ENCODE measurements at places on chromosomes 7 and 10.
A peak's percentile ranks its signal among the peaks of the same experiment; 100 is the strongest.

DNA sequence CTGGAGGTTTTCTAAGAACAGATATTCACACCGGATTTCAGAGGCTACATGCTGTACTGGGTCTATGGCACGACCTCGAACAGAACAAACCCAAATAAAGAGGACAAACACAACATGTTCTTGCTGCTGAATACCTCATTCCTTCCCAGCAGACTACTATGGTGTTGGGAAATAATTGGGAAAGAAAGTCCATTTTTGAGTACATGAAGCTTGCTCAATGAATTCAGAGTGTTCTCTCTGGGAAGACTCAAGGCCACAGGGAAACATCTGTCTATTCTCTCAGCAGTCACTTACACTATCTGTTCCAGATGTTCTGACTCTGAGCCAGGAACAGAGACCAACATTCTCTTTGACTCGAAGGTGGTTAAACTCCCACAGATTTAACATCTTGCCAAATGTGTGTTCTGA is 30.9 kb downstream of the LAMB1 start:
- no peak for DNase-seq

DNA sequence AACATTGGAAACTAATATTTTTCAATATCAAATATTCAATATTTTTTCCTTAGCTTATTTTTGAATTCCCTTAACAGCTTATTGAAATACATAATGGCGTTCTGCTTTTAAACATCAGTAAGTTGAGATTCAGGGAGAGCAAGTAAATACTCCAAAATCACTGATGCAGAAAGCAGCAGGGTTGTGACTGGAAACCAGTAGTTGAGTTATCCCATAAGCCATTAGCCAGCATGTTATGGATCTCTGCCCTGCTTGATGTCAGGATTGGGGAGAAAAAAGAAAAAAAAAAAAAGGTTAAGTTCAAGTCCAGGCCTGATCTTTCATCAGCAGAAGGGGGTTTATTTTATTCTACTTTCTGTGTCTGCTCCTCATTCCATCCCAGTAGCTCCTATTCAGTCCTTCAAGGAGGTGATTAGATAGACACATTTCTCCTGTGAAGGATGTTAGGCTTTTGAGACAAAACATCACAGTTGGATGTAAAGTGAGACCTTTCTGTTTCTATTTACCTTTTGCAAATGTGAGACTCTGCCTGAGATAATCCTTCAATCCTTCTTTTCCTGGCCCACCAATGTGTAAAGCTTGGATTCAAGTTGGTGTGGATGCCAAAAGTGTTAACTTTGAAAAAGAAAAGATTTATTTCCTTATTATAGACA is 110.9 kb upstream of the HDAC9 start:
- DNase-seq, result no peak

GRCh38 chr7:48255046-48255445 is 83.8 kb downstream of the ABCA13 start:
- peak; percentile 74 for DNase-seq

DNA sequence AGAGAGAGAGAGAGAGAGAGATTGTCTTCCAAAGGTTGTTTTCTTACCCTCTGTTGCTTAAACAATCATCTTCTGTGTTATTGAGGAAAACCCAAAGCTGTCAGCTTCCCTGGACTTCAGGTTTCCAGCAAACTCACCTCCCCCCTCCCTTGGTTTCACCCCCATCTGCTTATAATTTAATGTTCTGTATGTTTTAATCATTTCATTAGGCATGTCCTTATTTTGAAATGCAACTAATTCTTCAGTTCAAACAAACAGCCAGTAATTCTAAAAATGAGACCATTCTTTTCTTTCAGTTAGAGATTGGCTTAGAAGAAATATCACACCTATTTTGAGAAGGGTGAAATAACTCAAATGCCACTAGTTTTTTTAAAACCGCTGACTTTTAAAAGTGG is 102.9 kb downstream of the FAM204A start:
- no peak for DNase-seq

GRCh38 chr10:24313283-24313682 is 104.3 kb downstream of the KIAA1217 start:
- no peak for DNase-seq

GRCh38 chr10:110364531-110364937 is 59.8 kb upstream of the SMNDC1 start:
- no peak for DNase-seq

DNA sequence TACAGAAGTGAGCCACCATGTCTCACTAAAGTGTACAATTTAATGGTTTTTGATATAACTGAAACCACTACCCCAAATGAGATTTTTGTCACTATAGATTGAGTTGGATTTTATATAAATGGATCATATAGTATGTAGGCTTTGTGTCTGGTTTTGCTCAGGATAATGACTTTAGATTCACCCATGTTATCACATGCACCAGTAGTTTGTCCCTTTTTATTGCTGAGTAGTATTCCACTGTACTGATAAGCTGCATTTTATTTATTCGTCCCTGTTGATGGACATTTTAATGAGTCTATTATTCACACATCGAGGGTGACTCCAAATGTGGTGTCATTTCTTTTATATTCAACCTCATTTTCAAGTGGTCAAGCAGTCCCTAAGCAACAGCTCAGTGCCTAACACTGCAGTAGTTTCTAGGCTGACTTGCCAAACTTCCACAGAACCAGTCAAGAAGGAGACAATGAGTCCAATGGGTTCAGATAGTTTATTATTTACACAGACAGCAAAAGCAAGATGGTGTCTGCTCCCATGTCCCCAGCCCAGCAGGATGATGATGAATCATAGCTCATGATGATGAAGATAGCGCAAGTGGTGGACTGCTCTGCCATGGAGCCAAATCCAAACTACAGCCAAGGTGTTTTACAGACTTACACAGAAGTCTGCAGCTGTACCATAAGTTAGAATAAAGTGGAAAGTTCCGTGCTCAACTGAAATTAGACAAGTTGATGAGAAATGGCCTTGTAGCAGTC is 6.6 kb upstream of the FMC1 start:
- no peak for DNase-seq

- DNase-seq, result no peak
These were observed 29.3 kb upstream of the CRYGN start for GRCh38 chr7:151469281-151469680.

DNA sequence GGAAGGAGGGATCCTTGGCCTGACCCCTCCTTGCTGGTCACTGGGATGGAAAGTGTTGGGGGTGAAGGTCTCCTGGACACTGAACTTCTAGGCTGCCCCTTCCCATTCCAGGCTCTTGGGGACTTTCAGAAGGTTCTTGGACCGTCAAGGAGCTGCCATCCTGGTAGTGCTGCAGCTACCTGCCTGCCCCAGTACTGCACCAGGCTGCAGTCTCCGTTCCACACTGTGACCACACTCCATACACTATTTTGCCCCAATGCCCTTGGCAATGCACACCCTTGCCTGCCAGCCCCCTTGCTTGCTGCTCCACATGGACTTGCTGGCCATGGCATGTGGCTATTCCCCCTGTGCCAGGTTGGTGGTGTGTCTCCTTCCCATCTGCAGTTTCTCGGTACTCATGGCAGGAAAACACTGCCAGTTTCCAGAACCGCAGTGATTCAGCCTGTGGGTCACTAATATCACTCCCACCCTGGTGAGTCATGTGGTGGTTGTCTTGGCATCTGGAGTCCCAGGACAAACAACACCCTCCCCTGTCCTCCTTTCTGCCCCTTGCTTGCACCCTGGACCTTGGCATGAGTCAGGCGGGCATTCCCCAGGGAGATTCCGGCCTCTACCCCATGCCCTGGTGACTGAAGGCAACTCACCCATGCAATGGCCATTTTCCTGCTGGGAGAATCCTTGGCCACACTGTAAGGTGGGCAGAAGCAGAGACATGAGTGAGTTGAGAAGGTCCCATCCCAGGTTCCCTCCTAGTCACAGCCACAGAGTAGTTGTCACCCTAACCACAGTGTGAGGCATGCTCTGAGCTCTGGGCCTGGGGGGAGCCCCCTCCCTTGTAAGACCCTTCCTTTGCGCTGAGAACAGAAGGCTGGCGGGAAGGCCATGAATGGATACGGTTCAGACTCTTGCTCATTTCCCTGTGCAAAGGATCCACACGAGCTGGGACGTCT is 32.8 kb downstream of the GOLGA7B start:
- DNase-seq, result no peak

GRCh38 chr7:137985897-137986251 is 16.0 kb downstream of the CREB3L2 start:
- DNase-seq, result no peak

- peak; percentile 68 for DNase-seq
These were observed 6.5 kb downstream of the INHBA start for GRCh38 chr7:41696323-41696916.

DNA sequence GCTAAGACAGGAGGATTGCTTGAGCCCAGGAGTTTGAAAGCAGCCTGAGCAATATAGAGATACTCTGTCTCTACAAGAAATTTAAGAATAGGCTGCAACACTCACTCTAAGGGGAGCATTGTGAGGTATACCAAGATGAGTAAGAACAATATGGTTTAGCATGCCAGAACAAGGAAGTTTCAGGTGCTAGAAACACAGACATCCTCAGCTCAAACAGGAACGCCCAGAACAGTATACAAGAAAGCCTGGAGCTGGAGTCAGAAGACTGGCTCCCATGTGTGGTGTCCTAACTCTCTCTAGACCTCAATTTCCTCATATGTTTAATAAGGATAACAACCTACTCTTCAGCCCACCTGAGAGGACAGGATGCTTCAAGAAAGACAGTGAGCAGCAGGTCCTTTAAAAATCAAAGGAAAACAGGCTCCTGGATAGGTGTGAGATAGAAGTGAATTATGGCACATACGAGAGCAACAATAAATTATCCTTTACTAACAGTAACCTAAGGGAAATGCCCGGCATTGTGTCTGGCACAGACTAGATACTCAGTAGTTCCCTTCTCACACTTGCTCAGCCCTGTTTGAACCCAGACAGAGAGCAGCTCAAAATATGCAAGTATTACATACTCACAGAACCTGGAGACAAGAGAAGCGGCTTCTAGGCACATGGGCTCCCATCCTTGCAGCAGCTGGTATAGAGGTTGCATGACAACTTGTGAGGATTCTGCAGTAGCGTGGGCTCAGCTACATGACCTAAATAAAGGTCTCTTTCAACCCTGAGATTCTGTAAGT is 45.4 kb downstream of the KAT6B start:
- DNase-seq, result no peak

GRCh38 chr7:135510592-135511183 is 786 bp upstream of the CNOT4 start:
- no peak for DNase-seq

DNA sequence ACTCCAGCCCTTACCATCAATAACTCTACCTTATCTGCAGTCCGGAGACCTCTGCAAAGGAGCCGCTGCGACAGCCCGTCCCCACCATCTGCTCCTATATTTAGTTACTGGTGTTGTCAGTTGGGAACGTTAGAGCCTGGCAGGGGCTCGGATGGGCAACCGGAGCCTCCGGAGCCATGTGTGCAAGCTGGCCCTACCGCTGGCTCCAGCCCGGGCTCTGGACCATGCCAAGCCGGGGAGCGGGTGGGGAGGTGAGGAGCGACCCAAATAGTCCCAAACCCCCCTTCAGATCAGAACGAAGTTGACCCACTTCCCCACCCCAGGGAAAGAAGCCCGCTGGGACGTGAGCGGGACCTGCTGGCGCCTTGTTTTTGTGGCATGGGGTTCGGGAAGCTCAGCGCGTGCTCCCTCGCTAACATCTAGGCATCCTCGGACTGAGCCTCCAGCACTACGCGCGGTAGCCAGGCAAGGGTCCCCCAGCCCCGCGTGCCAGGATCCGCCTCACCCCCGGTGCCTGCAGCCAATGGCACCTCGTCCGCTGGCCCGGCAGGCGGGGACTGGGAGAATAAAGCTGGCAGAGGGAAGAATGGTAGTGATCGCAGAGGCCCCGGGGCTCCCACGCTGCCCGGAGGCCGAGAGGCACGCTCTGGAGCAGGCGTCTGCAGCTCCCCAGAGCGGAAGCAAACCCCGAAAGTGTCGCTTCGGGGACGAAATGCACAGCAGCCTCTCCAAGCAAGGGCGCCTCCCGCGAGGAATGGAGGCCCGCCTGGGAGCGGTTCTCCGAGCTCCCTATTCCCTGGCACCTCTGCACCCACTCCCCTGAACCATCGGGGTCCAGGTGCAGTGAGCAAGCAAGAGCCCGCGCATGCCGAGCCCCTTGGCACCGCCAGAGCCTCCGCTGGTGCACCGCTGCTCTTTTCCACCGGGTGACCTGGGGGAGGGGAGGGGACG is 679 bp downstream of the LRRC20 start:
- DNase-seq, result no peak

Measured in non-pigmented ciliary epithelial cell (primary cell).